CD8-positive, alpha-beta memory T cell (primary cell): ENCODE measurements at places on chromosomes 6 and 20.
A peak's percentile ranks its signal among the peaks of the same experiment; 100 is the strongest.

GRCh38 chr6:89048288-89048923 lies 32.1 kb upstream of the PNRC1 start:
- DNase-seq, result no peak

DNA sequence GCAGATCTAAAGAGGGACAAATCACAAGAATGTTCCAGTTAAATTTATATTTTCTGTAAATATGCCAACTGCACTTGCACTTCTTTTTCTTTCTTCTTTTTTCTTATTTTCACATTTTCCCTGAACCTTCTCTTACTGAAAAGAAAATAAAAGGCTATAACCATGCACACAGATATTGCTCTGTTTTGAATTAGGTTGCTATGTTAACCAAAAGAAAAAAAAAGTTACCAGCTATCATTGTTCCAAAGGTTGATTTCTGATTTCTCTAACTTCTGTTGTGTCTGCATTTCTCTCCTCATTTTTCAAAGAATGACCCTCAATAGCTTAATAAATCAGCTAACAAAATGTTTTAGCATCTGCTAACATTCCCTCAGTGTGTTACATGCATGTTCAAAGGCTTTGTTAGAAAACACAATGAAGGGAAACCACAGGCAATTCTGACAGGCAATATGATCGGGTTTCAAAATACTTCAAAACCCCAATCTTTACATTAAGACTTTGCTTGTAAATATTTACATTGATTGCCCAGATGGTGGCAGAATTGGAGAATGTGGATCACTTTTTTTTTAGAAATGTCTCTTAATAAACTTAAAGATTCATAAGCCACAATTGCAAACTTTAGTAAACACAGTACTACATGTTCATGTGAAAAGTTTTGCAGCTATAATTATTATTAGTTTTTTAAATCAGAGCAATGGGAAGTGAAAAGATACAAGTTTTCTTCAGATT lies 928.3 kb upstream of the FLRT3 start:
- no peak for DNase-seq

DNA sequence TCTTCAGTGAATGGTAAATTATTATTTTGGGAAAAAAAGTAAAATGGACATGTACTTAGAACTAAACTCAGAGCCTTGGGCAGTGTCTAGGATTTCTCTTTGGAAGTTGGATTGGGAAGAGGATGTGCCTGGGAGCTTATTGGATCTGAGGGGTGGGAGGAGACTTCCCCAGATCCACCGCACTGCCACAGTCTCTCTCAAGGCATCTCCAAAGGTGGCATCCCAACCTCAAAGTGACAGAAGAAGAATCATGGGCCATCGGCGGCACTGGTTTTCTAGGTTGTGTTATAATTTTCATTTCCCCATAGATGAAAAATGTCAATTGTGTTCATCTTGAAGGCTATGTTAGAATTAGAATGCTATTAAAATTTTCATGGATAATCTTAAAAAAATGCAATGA lies 66.8 kb upstream of the CD93 start:
- no peak for DNase-seq

- no peak for DNase-seq
These were observed 18.4 kb downstream of the UBE3D start for GRCh38 chr6:83047065-83047754.

- DNase-seq, result no peak
These were observed 272.0 kb downstream of the ADGB start for GRCh38 chr6:146870760-146871159.

DNA sequence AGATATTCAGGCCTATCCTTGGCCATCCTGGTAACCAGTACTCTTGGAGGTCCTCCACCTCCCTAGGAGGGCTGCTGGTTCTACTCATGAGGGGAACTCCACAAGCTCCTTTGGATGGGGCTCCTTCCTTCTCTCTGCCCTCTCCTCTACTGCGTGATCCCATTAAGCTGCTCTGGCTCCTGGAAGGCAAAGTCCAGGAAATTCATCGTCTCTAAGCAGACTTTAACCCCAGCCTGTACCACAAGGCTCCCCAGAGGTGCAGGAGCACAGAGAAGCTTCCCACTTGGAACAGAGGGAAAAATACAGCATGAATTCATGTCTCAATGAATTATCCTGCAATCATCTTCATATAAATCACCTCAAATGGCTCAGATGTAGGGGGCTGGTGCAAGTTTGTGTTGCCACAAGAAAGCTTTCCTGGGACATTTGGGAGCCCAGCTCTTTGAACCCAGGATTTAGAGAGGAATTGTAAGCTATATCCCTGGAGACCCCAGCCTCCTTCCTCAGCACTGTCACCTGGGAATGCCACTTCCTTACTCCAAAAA lies 355.4 kb downstream of the CDC5L start:
- no peak for DNase-seq

DNA sequence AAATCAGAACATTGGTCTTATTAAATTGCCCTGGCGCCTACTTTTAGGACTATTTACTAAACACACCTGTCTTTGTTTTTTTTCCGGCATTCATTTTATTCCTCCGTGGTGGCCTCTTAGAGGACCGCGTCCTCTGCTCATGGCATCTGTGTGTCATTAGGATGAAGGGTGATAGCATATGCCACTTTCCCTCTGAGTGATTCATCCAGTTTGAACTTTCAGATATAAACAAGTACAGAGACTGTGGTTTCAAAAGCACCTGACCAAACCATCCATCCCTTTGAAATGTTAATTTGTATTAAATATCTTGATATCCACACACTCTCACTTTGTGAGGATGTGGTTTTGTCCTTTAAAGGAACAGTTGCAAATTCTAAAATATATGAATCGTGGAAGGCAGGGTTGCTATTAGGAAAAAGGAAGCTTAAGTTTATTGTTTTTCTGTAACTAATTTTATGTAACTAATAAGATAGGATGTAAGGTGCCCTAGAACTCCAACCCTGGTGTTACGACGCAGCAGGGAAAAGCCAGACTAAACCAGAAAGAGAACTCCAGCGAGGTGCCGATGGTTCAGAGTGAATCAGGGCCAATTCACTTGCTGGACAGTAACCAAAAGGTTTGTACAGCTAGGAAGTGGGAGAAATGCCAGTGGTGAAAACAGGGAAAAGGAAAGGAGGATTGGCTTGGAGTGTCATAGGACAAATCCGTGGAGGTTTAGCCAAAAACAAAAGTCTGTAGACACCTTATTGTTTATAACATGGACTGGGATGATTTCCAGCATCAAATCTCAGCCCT lies 98.7 kb downstream of the SHLD1 start:
- no peak for DNase-seq

DNA sequence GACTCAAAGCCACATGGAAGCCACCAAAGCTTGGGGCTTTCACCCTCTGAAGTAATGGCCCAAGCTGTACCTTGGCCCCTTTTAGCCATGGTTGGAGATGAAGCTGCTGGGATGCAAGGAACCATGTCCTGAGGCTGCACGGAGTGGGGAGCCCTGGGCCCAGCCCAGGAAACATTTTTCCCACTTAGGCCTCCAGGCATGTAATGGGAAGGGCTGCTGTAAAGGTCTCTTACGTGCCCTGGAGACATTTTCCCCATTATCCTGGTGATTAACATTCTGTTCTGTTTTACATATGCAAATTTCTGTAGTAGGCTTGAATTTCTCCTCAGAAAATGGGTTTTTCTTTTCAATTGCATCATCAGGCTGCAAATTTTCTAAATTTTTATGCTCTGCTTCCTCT lies 558.2 kb downstream of the EYS start:
- DNase-seq, result no peak

- DNase-seq, result no peak
These were observed 139.4 kb downstream of the ID4 start for GRCh38 chr6:19976411-19977129.

DNA sequence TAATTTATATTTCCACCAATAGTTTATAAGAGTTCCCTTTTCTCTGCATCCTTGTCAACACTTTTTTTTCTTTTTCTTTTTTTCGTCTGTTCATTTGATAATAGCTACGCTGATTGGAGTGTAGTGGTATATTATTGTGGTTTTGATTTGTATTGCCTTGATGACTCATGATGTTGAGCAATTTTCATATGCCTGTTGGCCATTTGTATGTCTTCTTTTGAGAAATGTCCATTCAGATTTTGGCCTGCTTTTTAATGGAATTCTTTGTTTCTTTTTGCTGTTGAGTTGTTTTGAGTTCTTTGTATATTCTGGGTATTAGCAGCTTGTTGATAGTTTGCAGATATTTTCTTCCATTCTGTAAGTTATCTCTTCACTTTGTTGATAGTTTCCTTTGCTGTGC lies 773.4 kb downstream of the KIF16B start:
- DNase-seq, result no peak

GRCh38 chr6:170490259-170490658 lies 62.8 kb downstream of the PSMB1 start:
- no peak for DNase-seq

DNA sequence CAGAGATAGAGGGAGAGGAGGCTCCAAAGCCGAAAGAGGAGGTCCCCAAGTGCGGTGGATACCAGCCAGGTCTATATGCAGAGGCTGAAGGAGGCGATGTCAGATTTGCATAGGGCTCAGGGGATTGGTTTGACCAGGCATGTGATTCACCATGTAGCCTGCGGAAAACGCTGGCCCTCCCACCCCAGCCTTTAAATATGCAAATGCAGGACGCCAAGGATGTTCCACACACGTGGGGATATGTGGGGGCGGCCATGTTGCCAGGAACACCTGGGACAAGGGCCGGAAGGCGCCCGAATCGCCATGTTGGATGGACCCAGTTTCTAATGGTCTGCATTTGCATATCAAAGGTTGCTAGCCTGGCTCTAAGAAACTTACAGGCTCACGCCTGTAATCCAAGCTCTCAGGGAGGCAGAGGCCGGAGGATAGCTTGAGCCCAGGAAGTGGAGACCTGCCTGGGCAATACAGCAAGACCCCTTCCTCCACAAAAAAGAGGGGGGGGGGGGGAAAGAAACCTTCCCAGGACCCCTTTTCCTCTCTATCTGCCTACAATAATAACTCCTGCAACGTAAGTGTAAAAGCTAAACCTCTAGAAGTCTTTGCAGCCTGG lies 110.5 kb downstream of the TULP4 start:
- no peak for DNase-seq

GRCh38 chr6:46381579-46381978 lies 109.7 kb downstream of the RCAN2 start:
- no peak for DNase-seq

GRCh38 chr6:10316373-10316721 lies 98.5 kb downstream of the TFAP2A start:
- no peak for DNase-seq

DNA sequence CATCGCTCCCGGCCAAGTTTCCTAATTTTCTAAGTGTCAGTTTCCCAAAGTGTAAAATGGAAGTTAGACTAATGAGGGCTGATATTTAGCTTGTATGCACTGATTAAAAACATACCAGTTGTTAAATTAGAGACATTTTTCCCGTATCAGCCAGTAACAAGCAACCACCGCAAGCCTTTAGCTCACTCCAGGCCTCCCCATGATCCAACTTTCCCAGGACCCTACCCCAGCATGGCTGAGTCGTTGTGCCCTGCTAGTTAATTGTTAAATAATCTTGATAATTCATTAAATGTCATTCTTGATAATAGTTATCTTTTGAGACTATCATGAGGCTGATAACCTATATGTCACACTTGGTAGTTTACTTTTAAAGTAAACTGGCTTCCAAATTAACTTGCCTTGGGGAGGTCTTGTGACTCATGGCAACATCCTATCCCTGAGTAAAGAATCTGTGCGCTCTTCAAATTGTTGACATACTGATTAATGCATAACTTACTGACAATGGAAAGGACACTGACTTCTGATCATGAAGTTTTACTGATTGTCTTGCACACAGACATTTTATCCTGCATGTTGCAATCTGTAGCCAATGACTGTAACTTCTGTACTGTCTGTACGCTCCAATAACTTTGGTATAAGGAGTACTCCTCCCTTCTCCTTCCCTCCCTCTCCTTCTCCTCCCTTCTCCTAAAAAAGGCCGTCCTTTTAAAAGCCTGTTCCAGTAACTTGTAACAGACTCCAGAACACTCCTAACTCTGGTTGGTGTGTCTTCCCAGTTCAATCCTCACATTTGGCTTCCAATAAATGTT lies 6.3 kb upstream of the GTF3C6 start:
- no peak for DNase-seq

DNA sequence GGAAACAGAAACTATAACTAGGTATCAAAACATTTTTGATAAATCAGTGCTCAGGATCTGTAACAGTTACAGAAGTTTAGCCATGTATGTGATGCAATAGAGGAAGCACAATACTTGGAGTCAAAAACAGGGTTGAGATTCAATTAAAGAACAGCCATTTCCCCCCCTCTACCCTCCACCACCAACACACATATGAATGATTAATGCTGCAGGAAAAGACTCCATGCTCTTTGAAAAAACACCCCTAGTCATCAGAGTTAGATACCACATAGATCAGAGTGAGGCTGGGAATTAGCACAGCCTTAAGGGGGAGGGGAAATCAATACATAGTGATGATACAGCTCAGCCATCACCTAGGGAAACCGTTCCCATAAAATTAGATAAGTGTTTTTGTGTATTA lies 108.9 kb upstream of the EMILIN3 start:
- DNase-seq, result no peak

GRCh38 chr6:148996815-148997214 lies 250.0 kb downstream of the UST start:
- no peak for DNase-seq

GRCh38 chr6:169908403-169908933 lies 157.0 kb downstream of the ERMARD start:
- DNase-seq, result no peak

GRCh38 chr6:53578371-53578770 lies 33.5 kb upstream of the GCLC start:
- no peak for DNase-seq

DNA sequence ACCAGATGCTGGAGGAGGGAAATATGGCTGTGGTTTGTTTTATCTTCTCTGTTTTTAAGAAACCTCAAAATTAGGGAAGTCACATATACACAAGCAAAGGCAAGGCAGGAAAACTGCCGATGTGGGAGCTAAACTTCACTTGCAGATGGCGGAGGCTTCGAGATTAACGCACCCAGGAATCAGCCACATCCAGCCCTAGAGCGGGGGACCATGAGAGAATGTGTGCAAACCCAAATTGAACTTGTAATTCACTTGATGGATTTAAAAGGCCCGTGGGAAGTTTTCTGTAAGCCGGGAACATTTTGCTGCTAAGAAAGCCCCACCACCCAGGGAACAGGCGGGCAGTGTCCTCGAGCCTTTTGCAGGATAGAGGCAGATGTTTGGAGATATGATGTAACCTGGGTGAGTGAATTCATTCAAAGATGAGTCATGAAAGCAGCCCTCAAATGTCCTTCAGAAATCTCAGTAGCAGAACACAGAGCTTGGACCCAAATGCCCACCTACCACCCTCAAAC lies 39.9 kb downstream of the PREX1 start:
- peak; percentile 18 for DNase-seq

- no peak for DNase-seq
These were observed 41.7 kb downstream of the RIOK1 start for GRCh38 chr6:7431313-7431673.

GRCh38 chr20:12640251-12640650 lies 368.5 kb upstream of the SPTLC3 start:
- DNase-seq, result no peak
